ENCODE measurements at places on chromosomes 7 and 10. TPM values are rescaled to one million over a fixed set of nuclear protein-coding genes. Genes with fewer than 3 reads are reported as not detected.

R3HCC1L gene
- 15.3 TPM for total RNA-seq

PSMG3 gene
- 25.9 TPM for total RNA-seq

OR2A5 gene
- total RNA-seq, result not detected

FAM170B gene
- total RNA-seq, result not detected

CALD1 gene
- 649 TPM for total RNA-seq

TRIM50 gene
- total RNA-seq, result not detected

FUOM gene
- 15.5 TPM for total RNA-seq

Measured in smooth muscle cell of bladder (primary cell).